ENCODE measurements at places on chromosomes 11 and 22.

DNA sequence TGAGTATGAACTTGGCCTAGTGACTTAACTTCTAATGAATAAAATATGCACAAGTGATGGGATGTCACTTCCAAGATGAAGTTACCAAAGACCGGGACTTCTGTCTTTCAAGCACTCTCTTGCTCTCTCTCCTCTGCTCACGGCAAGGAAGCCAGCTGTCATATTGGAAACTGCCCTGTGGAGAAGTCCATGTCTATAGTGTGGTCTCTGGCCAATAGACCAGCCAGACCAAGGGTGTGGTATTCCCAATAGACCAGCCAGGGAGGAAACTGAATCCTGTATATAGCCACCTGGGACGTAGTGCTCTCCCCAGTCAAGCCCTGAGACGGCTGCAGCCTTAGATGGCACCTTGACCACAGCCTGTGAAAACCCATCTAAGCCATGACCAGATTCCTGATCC lies 93.2 kb upstream of the ALX4 start:
- DNase-seq = no peak

DNA sequence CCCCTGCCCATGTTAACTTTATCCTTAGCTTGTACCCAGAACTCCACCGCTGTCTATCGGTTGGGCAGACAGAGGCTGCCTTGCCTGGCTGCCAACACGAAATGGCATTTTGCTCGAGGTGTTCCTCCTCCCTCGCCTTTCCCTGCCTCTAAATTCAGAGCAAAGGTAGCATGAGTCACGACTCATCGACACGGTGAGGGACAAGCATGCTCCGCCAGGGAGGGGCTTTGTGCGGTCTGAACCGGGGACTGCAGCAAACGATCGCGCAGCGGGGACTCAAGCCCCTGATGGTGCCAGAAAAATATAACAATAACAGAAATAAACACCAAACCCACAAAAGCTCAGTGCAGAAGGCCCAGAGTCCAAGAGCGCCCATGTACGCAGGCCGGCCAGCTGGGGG lies 52.3 kb downstream of the RTL6 start:
- DNase-seq = no peak

GRCh38 chr11:121152764-121153163 lies 51.7 kb downstream of the TECTA start:
- no peak for DNase-seq

DNA sequence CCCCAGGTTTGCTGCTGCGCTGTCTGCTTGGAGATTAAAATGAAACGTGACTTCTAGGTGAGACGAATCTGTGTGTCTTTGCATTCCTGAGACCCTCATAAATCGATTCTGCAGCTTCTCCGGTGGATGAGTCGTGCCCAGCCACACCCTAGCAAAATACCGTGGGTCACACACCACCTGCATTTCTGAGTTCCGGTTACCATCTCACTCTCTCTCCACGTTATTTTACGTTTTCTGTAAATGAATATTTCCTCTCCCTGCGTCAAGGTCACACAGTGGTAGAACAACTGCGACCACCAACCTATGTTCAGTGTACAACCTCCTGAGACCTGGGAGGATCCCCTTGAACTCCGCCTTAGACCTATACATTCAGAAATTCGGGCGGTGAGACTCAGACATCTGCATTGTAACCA lies 1.1 kb downstream of the YWHAH start:
- DNase-seq = no peak

DNA sequence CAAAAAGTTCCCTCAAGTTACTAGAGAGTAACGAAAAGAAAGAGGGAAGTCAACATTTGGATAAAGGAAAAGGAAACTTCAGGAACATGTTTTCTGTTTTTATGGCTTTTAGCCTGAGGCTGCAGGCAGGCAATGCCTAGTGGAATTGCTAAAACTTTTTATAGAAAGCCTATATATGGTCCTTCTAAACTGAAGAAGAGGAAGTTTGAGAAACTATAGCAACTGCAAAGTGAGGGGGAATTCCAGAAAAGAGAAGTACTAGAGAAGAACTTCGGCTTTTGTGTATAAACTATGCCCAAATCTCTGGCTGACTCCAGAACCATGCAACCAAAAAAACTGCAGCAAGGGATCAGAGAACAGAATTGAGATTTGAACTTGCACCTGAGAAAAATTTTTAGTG lies 74.3 kb upstream of the ARHGAP42 start:
- DNase-seq = no peak

DNA sequence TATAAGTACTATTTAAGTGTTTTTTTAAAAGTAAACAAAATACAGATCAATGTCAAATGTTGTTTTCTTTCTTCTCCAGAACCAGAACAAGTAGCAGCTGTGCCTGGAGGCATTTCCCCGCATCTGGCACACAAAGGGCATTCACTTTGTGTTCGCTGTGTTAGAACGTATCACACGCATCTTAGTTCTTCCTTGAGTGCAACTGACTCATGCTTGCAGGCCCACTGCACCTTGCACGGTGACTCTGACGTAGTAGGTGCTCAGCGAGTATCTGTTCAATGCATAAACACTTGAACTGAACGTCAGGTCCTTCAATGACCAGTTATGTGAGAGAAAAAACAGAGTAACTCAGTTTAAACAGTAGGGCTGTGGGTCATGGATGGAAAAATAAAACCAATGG lies 3.5 kb downstream of the IFT27 start:
- no peak for DNase-seq
